ENCODE measurements at places on chromosomes 2 and 18. TPM values are rescaled to one million over a fixed set of nuclear protein-coding genes. Genes with fewer than 3 reads are reported as not detected.

The UGT1A5 gene
- total RNA-seq, result not detected

The MYO7B gene
- total RNA-seq, result not detected

DNA sequence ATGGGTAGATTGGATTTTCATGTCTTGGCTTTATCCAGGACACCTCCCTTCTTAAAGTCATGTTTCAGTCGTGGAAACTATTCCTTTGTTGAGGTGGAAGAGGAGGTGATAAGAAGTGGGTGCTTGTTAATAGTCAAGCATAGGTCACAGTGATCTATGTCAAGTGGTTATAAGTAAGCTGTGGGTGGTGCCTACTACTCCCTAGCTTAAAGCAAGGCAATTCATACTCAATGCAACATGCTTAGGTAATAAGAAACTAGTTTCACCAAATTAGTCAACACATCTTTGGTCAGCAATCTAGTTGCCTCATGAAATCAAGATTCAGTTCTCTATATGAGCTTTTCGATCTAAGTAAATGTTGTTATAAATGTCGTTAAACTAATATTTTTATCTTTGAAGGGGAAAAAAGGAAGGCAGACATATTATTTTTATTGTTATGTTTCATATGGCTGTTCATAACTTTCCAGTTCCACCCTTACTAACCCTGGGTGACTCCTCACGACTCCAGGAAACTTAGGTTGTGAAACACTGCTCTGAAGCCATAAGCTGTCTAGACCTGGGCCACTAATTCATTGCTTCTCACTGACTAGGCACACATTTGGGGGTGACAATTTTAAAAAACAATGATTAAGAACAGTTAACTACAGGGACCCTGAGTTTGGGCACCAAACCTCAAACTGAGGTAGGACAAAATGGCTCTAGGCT, 5.8 kb upstream of the ABCB11 start:
- no peak overlapping the region for H3K4me3 ChIP-seq
- DNase-seq, result no peak
- H3K27ac ChIP-seq, result no peak overlapping the region

The VWC2L gene
- not detected for total RNA-seq

DNA sequence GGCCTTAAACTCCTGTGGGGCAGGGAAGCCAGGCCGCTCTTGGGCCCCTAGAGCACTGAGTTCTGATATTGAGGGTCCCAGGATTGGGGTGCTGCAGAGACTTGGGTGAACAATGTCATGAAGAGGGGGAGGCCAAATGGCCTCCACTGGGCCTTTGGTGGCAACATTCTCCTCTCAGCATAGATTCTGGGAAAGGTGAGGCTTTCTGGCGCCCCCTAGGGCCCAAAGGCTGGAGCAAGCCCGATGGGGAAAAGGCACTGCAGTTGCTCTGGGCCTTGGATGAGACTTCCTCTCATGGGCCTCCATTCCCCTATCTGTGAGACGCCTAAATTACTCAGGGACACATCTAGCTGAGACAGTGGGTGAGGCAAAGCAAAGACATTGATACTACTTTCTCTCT, 84.8 kb downstream of the ACAA2 start:
- H3K4me3 ChIP-seq, result no peak overlapping the region
- H3K27me3 ChIP-seq, result no peaks in the 10 kb centered on the region
- no peak overlapping the region for H3K27ac ChIP-seq
- no peaks in the 10 kb centered on the region for H3K4me1 ChIP-seq

The KDSR gene
- total RNA-seq, result 19.8 TPM

- H3K27me3 ChIP-seq, result no peaks in the 10 kb centered on the region
- H3K4me3 ChIP-seq, result no peak overlapping the region
- H3K36me3 ChIP-seq, result no peaks in the 10 kb centered on the region
- no peak for DNase-seq
Observed at GRCh38 chr2:129277585-129277981, 701.9 kb upstream of the RAB6C start.

DNA sequence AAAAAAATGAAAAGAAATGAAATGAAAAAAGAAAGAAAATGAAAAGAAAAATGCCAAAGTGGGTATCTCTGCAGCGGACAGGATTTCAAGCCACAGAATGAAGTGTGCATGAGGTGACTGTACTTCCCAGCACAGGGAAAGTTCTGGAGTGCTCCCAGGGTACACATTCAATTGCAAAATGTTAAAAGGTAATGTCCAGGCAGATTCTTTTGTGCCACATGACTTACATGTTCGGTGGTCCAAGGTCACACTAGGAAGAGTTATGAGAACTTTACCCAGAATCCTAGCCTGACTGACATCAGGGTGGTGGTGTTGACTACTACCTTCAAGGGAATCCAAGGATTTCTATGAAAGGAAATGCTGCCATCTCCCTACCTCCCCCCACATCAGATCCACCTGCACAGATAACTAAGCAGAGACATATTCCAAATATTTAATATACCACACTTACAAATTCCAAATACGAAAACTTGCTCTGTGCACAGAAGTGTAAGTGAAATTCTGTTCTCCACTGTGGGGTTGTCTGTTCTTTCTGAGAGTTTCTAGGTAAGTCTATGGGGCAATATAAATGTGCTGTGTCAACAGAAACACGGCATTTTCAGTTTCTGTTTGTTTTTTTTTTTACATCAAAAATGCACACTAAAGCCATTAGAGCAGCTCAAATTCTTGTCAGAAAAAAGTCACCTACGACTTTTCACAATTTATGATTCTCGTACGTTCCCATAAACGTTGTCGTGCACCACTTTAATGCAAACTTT, 56.6 kb downstream of the CABYR start:
- no peak for DNase-seq
- H3K27me3 ChIP-seq, result no peaks in the 10 kb centered on the region
- H3K4me3 ChIP-seq, result no peak overlapping the region
- no peaks in the 10 kb centered on the region for H3K4me1 ChIP-seq

The TUBA3E gene
- not detected for total RNA-seq

DNA sequence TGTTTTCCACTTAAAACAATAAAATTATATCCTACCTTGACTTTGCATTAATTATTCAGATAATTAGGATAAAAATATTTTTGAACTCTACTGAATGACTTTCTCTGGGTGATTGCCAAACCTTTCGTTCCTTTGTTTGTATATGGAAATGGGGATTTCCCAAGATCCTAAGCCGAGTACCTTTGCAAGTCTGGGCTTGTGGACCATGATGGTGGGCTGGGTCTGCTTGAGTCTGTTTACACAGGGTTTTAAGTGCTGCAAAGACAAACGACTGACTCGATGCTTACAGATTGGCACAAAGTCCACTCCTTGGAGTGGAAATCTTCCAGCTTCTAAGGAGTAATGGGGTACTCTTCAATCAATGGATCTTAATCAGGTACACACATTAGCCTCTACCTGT, 659.5 kb downstream of the TSN start:
- H3K27ac ChIP-seq, result no peak overlapping the region
- H3K4me1 ChIP-seq, result no peaks in the 10 kb centered on the region
- no peak overlapping the region for H3K4me3 ChIP-seq
- no peak for DNase-seq
- H3K27me3 ChIP-seq, result no peaks in the 10 kb centered on the region

The CHRNA1 gene
- total RNA-seq, result not detected

The BCL2 gene
- 1.2 TPM for total RNA-seq

DNA sequence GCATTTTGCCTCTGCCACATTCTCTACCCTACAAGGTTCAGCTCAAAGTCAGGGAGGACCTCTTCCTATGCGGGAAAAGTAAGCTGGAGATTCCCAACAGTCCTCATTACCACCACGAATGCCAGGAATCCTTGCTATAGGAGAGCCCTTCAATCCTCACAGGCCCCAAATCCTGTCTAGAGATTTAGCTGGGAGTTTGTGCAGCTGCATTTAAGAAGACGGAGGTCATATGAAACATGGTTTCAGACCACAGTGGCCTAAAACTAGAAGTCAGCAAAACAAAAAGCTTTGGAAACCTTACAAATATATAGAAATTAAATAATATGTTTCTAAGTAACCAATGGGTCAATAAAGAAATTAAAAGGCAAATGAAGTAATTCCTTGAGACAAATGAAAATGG, 415.3 kb upstream of the SETBP1 start:
- no peaks in the 10 kb centered on the region for H3K27me3 ChIP-seq
- no peak overlapping the region for H3K4me3 ChIP-seq
- no peaks in the 10 kb centered on the region for H3K36me3 ChIP-seq
- no peak overlapping the region for H3K27ac ChIP-seq
- no peaks in the 10 kb centered on the region for H3K4me1 ChIP-seq

The ELOA2 gene
- total RNA-seq, result not detected

The SMCHD1 gene
- 65.2 TPM for total RNA-seq

DNA sequence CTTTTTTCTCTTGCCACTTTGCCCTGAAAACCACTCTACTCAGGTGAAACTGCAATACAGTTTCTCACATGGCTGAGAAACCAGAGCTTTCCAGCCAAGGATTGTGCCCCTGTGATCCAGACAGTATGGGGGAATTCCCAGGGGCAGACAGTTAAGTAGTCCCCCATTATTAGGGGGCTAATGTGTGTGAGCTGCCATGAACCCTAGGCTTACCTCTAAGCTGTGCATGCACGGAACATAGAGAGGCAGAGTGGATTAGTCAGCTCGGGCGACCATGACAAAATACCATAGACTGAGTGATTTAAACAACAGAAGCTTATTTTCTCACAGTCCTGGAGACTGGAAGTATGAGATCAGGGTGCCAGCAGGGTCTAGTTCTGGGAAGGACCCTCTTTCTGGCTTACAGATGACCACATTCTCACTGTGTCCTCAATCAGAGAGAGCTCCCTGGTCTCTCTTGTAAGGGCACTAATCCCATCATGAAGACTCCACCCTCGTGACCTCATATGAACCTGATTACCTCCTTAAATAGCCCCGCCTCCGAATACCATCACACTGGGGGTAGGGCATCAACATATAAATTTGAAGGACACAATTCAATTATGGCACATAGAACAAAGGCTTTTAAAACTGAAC, 215.1 kb downstream of the EIPR1 start:
- H3K4me1 ChIP-seq, result no peaks in the 10 kb centered on the region
- no peak for DNase-seq
- no peak overlapping the region for H3K27ac ChIP-seq
- no peaks in the 10 kb centered on the region for H3K36me3 ChIP-seq
- no peak overlapping the region for H3K4me3 ChIP-seq
- no peaks in the 10 kb centered on the region for H3K27me3 ChIP-seq

GRCh38 chr18:74097803-74098202, 49.8 kb downstream of the FBXO15 start:
- no peak overlapping the region for H3K4me3 ChIP-seq
- no peaks in the 10 kb centered on the region for H3K4me1 ChIP-seq
- H3K27ac ChIP-seq, result no peak overlapping the region
- H3K27me3 ChIP-seq, result no peaks in the 10 kb centered on the region
- no peaks in the 10 kb centered on the region for H3K36me3 ChIP-seq

The RAB6C gene
- not detected for total RNA-seq

The ASXL3 gene
- total RNA-seq, result not detected

GRCh38 chr2:46569766-46570165, 90.4 kb downstream of the TMEM247 start:
- DNase-seq, result no peak
- no peaks in the 10 kb centered on the region for H3K36me3 ChIP-seq
- no peak overlapping the region for H3K4me3 ChIP-seq
- H3K4me1 ChIP-seq, result peaks cover 6% of the 10 kb centered on the region
- no peaks in the 10 kb centered on the region for H3K27me3 ChIP-seq

DNA sequence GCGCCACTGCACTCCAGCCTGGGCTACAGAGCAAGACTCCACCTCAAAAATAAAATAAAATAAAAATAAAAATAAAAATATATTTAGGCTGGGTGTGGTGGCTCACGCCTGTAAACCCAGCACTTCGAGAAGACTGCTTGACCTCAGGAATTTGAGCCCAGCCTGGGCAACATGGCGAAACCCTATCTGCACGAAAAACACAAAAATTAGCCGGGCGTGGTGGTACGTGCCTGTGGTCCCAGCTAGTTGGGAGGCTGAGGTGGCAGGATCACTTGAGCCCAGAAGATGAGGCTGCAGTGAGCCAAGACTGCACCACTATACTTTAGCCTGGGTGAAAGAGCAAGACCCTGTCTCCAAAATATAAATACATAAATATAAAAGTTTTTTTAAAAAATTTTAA, 6.4 kb downstream of the RTN4 start:
- no peak for DNase-seq
- H3K36me3 ChIP-seq, result peaks cover 30% of the 10 kb centered on the region
- H3K27me3 ChIP-seq, result no peaks in the 10 kb centered on the region
- H3K4me1 ChIP-seq, result peaks cover 11% of the 10 kb centered on the region
- no peak overlapping the region for H3K27ac ChIP-seq

- no peak overlapping the region for H3K27ac ChIP-seq
- H3K4me3 ChIP-seq, result no peak overlapping the region
- DNase-seq, result peak; percentile 8
- H3K36me3 ChIP-seq, result no peaks in the 10 kb centered on the region
Observed at GRCh38 chr2:229342376-229342775, 71.3 kb upstream of the PID1 start.

DNA sequence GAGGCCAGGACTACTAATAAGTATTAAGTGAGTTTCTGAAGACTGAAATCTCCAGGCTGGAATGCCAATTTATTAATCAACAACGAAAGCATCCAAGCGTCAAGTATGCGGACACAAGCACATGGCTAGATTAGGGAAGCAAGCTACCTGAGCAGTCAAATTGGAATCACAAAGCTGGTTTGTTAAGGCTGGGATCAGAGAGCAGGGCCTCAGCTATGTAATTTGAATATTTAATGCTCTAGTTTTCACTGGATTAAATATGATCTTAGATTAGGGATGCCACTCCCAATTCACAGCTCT, 5.7 kb downstream of the CCL20 start:
- H3K4me3 ChIP-seq, result no peak overlapping the region
- no peak for DNase-seq
- H3K36me3 ChIP-seq, result no peaks in the 10 kb centered on the region

DNA sequence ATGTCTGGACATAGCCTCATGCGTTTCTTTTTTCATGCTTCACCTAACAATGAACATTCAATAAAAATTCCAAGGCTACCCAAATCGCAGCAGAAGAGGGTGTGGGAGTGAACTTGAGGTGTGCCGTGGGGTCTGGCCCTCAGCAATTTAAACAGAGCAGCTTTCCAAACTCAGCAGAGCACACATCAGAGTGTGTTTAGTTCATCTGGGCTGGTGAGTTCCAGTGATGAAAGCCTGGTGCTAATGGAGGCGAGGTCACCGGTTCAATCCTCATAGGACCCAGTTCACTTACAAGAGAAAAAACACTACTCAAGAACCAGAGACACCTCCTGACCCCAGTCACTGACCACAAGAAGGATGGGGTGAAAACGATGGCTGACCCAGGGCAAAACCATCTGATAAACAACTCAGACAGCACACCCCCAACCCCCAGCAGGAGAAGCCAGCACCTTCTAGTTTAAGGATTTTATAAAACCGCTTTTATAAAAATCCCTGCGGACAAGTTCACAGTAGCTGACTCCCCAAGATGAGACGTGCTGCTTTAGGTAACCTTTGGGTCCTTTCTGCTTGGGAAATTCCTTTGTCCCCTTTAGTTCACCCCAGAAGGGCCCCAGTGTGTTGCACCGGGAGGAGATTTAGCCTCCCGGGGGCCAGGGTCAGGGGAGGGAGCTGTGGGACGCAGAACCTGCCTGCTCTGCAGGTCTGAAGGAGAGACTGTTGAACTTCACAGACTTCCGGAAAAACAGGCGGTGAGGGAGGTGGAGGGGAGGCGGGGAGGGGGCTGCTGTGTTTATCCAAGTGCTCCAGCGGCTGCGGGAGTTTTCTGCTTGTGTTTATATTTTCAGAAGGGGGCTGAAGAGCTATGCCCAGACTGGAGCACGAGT, 152.7 kb upstream of the SOX11 start:
- no peak for DNase-seq
- H3K36me3 ChIP-seq, result no peaks in the 10 kb centered on the region
- no peaks in the 10 kb centered on the region for H3K4me1 ChIP-seq
- H3K27me3 ChIP-seq, result no peaks in the 10 kb centered on the region
- no peak overlapping the region for H3K27ac ChIP-seq

All from K562 (cell line).